ENCODE measurements at places on chromosomes 12 and 14. TPM values are rescaled to one million over a fixed set of nuclear protein-coding genes. Genes with fewer than 3 reads are reported as not detected.

- DNase-seq: no peak
Observed at GRCh38 chr12:26278266-26278665, 82.9 kb downstream of the SSPN start.

DNA sequence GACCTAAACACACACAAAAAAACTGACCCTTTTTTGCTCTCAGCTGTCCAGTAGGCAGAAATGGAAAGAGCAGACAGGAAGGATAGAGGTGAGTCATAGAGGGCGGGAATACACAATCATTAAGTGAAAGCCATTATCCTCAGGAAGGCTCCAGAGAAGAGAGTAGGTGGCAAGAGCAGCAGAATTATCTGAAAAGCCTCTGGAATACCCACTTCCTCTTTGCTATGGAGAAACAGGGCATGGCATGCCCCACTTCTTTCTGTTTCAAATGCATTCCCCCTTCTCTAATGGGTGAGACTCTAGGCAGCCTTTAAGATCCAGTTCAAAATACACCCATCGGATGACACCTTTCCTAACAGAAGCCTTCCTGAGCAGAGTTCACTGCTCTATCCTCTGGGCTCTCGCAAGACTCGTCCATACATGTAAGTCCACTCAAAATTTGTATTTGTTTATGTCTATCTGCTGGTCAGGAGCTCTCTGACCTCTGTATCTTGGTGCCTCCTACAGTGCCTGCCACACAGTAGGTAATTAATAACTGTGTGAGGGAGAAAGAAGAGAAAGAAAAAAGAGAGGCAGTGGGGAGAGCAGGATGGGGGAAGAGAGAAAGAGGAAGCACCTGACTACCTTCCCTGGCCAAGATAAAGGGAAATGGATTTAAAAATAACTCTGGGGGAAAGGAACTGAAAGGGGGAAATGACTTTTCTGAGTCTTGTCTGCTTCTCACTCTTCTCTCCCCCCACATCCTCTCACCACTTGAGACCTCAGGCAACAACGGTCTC, 8.5 kb downstream of the KLHL33 start:
- DNase-seq: peak; percentile 37

GRCh38 chr12:8661751-8662150, 875 bp downstream of the MFAP5 start:
- no peak for DNase-seq

GRCh38 chr12:42960087-42960527, 370.6 kb upstream of the PRICKLE1 start:
- no peak for DNase-seq

DNA sequence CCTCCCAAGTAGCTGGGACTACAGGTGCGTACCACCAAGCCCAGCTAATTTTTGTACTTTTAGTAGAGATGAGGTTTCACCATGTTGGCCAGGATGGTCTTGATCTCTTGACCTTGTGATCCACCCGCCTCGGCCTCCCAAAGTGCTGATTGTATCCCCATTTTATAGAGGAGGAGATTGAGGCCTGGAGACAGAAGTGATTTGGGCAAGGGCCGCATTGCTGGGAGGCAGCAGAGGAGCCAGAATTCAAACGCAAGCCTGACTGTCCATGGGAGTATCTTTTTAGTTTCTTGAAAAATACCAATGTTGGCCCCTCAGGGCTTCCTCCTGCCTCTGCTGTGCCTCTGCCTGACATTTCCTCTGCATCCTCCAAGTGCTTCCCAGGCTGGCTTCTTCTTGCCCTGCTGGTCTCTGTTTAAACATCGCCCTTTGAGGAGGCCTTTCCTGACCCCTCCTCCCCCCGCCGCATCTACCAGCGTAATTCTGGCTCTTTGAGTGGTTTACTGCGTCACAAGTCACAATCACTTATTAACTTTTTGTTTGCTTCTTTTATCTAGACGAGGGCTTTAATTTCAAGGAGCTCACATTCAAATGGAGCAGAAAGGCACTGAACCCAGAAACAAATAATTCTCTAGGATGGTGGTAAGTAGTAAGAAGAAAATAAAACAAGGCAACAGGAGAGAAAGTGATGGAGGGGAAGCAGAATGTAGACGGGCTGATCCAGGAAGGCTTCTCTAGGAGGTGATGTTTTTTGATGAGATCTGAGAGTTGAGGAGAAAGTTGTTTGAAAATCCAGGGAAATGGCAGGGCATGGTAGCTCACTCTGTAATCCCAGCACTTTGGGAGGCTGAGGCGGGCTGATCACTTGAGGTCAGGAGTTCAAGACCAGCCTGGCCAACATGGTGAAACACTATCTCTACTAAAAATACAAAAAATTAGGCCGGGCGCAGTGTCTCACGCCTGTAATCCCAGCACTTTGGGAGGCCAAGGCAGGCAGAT, 91.0 kb upstream of the MED13L start:
- peak; percentile 13 for DNase-seq

DNA sequence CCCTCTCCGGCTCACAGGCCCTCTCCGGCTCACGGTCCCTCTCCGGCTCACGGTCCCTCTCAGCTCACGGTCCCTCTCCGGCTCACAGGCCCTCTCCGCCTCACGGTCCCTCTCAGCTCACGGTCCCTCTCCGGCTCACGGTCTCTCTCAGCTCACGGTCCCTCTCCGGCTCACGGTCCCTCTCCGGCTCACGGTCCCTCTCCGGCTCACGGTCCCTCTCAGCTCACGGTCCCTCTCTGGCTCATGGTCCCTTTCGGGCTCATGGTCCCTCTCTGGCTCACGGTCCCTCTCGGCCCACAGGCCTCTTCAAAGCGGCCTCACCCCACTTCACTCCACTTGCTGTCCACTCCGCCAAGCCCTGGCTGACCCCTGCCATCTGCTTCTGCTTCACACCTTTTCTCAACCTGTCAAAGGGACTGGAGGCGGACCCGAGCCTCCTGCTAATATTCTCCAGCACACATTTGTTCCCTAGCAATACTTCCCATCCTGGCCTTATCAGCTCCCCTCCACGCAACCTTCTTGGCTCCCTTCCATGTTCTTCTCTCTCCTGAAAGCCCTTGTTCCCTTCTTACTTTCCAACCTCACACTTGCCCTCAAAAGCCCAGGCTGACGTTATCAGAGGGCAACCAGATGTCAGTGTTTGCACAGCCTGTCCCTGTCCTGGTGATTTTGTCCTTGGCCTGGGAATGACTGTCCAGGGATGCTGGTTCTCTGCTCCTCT, 176.7 kb downstream of the CALM1 start:
- DNase-seq: no peak

GRCh38 chr12:6340032-6340638, 1.7 kb downstream of the TNFRSF1A start:
- peak; percentile 80 for DNase-seq

- no peak for DNase-seq
Observed at GRCh38 chr14:33788161-33788560, 162.7 kb downstream of the EGLN3 start.

GRCh38 chr14:89700801-89701200, 253.7 kb downstream of the EFCAB11 start:
- no peak for DNase-seq

- DNase-seq: no peak
Observed at GRCh38 chr12:102429211-102430154, 50.9 kb downstream of the IGF1 start.

GRCh38 chr12:117844114-117844830, 124.5 kb downstream of the KSR2 start:
- DNase-seq: no peak

DNA sequence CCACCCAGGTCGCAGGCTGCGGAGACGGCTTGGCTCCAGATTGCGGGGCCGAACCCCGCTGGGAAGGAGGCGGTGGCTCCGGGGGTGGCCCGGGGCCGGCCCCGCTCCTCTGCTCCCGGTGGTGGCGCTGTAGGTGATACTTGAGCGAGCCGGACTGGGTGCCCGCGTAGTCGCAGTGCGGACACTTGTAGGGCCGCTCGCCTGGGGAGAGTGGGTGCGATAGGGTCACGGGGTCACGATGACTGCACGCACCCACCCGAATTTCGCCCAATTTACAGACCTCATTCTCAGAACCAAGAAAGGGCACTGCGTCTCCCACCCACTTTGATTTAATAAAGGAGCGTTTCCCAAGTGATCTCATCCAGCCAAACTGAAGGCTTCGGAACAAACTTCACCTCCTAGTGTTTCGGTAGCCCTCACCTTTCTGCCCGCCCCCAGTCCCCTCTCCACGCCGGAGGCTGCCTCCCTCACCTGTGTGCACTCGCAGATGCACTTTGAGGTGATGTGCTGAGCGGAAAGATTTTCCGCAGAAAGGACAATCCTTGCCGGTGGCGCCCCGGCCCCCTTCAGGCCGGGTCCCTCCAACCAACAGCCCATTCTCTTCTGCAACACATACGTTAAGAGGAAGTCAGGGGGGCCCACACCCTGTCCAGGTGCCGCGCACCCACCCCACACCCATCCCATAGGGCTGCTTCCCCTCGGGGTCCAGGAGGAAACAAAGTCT, 7.4 kb downstream of the ZNF219 start:
- no peak for DNase-seq

- DNase-seq: no peak
Observed at GRCh38 chr12:128779901-128780300, 43.9 kb downstream of the SLC15A4 start.

GRCh38 chr12:9869307-9870161, at the start of gene CLEC2B:
Gene CLEC2B (minus strand): TSS chr12:9869354.
- peak; percentile 18 for DNase-seq

SYCP3 gene
- total RNA-seq: 5.5 TPM

TAS2R30 gene
- 22.4 TPM for total RNA-seq

KLHDC1 gene
- total RNA-seq: 36.8 TPM

CCDC177 gene
- 0.72 TPM for total RNA-seq

RABGGTA gene
- 14.0 TPM for total RNA-seq

LTBP2 gene
- 103 TPM for total RNA-seq

Measured in umbilical cord (tissue), 2 donors.